Pancreas (tissue), 10 donors: ENCODE measurements at places on chromosomes 5 and 9.

- no peaks in the 10 kb centered on the region for H3K36me3 ChIP-seq
- DNase-seq: no peak
- no peak overlapping the region for H3K27ac ChIP-seq
- H3K4me3 ChIP-seq: no peak overlapping the region
- H3K27me3 ChIP-seq: no peaks in the 10 kb centered on the region
Measured at GRCh38 chr9:4225291-4226028, 74.4 kb downstream of the GLIS3 start.

DNA sequence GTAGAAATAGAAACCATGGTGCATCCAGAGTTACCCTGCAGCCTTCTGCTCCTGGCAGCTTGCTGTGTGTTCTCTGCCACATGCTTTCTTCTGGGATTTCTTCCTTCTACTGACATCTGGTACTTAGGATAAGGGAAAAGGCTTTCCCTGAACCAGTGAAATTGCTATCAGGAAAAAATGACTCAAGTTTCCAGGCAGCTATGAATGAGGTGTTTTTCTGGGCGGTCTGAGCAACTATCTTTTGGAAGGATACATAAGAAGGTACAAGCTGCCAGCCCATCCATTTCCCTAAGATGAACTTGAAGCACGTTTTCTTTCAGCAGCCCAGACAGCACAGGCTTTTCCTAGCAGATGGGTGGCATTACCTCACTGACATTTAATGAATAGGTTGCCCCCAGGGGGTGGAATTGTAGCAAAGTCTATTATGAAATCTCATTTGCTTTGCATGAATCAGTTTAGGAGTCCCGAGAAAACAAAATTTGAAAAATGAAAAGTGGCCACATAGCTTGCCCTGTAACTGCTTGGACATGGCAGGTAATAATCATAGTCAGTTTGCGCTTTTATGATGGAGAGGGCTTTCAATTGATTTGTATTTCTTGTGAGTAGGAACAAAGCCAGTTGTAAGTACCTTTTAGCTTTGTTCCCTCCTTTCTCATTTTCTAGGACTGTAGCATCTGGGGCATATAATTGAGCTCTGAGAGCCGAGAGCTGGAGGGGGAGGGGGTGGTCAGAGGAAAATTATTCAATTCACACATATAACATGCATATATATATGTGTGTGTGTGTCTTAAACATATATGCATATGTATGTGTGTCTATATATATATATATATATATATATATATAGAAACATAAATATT is 108.5 kb downstream of the C9orf152 start:
- H3K27me3 ChIP-seq: no peaks in the 10 kb centered on the region
- H3K4me1 ChIP-seq: no peaks in the 10 kb centered on the region
- no peak overlapping the region for H3K27ac ChIP-seq
- no peak for DNase-seq
- H3K36me3 ChIP-seq: no peaks in the 10 kb centered on the region
- H3K4me3 ChIP-seq: no peak overlapping the region

GRCh38 chr9:132849185-132849706 is 28.8 kb downstream of the AK8 start:
- no peak overlapping the region for H3K27ac ChIP-seq
- H3K27me3 ChIP-seq: no peaks in the 10 kb centered on the region

GRCh38 chr9:119157196-119157595 is 212.0 kb downstream of the BRINP1 start:
- H3K4me3 ChIP-seq: no peak overlapping the region
- no peak for DNase-seq
- H3K27me3 ChIP-seq: no peaks in the 10 kb centered on the region
- H3K27ac ChIP-seq: no peak overlapping the region
- no peaks in the 10 kb centered on the region for H3K36me3 ChIP-seq

GRCh38 chr5:144468571-144468970 is 297.9 kb downstream of the KCTD16 start:
- no peaks in the 10 kb centered on the region for H3K36me3 ChIP-seq
- no peak overlapping the region for H3K4me3 ChIP-seq
- H3K27me3 ChIP-seq: no peaks in the 10 kb centered on the region
- H3K4me1 ChIP-seq: no peaks in the 10 kb centered on the region

DNA sequence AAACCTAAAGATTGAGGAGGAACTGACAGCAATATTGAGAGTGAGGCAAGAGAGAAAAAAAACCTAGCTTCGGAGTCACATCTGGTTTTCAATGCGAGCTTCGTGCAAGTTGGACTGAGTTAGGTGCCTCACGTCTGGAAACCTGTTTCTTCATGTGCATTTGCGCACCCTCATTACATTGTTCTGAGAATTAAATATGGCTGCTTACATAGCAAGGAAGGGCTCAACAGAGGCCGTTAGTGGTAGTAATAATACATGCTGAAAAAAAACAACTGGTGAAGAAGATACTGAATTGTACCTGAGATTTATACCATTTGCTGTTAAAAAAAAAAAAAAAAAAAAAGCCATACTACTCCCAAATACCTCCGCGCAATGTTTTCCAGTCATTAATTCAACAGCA is 18.6 kb downstream of the DNAJA1 start:
- DNase-seq: no peak
- H3K36me3 ChIP-seq: peaks cover 2% of the 10 kb centered on the region
- peak overlapping the region; percentile 51 for H3K4me3 ChIP-seq
- peaks cover 18% of the 10 kb centered on the region for H3K4me1 ChIP-seq

GRCh38 chr5:167488371-167488770 is 803.1 kb upstream of the WWC1 start:
- H3K27ac ChIP-seq: no peak overlapping the region
- no peak overlapping the region for H3K4me3 ChIP-seq
- H3K27me3 ChIP-seq: no peaks in the 10 kb centered on the region
- H3K36me3 ChIP-seq: no peaks in the 10 kb centered on the region
- DNase-seq: no peak

GRCh38 chr9:130629443-130630070 is 34.8 kb upstream of the PRDM12 start:
- H3K27ac ChIP-seq: no peak overlapping the region
- no peaks in the 10 kb centered on the region for H3K4me1 ChIP-seq
- peaks cover 45% of the 10 kb centered on the region for H3K36me3 ChIP-seq
- no peaks in the 10 kb centered on the region for H3K27me3 ChIP-seq

DNA sequence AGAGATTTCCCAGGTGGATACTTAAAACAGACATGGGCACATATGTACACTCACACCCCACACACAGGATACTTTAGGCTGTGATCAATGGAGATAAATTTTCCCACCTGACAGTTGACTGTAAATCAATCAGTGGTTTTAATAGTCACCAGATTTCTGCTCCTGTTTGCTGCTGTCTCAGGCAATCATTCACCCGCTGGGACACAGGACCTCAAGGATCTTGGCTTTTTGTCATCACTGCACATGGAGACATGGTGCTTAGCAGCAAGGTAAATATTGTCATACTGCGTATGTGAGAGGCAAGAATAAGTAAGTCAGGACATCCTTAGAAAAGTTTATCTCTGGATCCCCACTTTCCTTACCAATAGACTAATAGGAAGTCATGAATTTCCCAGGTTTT is 60.8 kb upstream of the KLF9 start:
- no peaks in the 10 kb centered on the region for H3K27me3 ChIP-seq
- no peak for DNase-seq

DNA sequence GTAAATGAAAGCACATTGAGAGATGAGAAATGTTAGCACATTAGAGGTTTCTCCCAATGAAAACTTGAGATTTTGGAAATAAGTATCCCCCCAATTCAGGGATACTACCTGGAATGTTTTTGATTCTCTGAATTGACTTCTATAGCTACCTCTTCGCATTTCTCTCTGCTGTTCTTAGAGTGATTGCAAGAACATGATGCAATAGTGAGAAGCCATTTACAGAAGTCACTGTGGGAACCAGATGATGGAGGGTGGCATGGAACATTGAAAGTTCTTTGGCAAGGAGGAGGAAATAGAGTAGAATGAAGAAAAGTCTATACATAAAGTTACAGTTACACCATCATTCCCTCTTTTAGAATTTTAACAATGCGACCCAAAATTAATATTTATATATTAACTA is 9.2 kb downstream of the NPR3 start:
- peaks cover 5% of the 10 kb centered on the region for H3K27me3 ChIP-seq
- H3K27ac ChIP-seq: no peak overlapping the region
- no peaks in the 10 kb centered on the region for H3K36me3 ChIP-seq
- DNase-seq: no peak
- no peaks in the 10 kb centered on the region for H3K4me1 ChIP-seq

DNA sequence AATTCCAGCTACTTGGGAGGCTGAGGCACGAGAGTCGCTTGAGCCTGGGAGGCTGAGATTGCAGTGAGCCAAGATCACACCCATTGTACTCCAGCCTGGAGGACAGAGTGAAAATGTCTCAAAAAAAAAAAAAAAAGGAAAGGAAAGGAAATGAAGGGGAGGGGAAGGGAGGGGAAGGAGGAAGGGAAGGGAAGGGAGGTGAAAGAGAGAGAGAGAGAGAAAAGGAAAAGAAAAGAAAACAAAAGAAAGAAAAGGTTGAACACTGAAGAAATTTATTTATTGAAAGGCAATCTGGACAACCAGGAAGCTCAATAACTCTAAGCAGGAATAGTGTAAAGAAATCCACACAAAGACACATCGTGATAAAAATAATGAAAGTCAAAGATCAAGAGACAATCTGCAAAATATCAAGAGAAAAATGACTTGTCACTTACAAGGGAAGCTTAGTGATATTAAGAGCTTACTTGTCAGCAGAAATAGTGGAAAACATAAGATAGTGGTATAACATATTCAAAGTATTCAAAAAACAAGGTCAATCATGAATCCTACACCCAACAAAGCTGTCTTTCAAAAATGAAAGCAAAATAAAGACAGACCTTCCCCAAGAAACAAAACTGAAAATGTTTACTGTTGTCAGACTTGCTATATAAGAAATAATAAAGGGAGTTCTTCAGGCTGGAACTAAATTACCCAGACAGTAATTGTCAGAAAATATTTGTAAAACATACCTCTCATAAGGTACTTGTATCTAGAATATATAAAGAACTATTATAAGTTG is 10.9 kb upstream of the RIMOC1 start:
- no peaks in the 10 kb centered on the region for H3K27me3 ChIP-seq
- no peaks in the 10 kb centered on the region for H3K36me3 ChIP-seq
- no peak overlapping the region for H3K27ac ChIP-seq
- no peak for DNase-seq
- H3K4me3 ChIP-seq: no peak overlapping the region
- no peaks in the 10 kb centered on the region for H3K4me1 ChIP-seq

DNA sequence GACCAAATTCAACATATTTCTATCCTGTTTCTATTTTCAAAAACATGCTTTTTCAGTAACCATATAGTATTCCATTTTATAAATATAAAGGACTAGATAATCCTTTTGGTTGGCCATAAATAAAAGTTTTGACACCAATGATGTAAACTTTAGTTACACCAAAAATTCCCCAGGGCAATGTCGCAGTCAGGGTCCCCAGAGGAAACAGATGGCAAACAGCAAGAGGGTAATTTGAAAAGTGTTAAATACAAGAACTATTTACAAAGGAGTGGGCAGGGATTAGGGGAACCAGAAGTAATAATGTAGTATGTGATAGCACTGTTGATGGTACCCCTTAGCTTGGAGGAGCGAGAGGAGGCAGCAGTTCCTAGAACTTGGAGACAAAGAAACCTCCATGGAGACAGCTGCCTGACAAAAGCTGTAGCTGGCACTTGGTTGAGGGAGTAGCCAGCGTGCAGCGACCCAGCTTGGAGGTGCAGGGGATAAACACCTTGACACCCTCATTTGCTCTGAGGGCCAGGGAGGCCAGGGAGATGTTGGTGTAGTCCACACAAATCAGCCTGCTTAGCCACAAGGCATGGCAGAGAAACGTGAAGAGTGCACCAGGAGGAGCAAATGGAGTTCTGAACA is 18.3 kb upstream of the MSANTD3 start:
- H3K27ac ChIP-seq: no peak overlapping the region
- H3K4me3 ChIP-seq: no peak overlapping the region
- no peak for DNase-seq
- no peaks in the 10 kb centered on the region for H3K27me3 ChIP-seq
- H3K36me3 ChIP-seq: no peaks in the 10 kb centered on the region

DNA sequence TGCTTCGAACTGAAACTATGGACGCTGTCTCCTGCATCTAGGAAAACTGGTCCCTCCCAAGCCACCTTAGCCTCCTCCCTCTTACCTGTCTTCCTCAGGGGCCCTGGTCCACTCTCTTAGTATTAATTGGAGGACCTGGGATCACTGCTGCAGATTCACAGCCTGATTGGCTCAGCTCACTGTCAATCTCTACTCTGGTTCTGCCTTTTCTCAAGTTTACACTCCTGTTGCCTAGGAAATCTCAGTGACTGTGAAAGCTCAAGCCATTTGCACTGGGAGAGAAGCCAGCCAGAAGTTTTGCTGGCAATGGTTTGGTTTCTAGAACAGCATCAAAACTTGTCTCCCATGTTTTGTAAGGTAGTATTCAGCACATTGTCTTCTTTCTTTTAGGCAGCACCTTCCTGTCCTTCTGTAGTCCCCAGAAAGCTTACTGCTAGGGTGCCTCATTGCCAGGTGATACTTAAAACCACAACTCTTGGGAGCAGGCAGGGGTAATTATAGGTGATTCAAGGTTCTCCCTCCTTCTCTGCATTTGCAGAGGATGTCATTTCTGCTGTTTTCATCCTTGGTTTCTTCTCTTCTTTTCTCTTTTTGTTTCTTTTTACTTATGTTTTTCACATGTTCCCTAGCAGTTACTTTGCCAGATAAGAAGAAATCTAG is at the start of gene CAPSL:
Gene CAPSL (minus strand): TSS at position 55 of the 660 bp plus-strand sequence. CDS start 17,502 bp downstream, outside the sequence.
- no peaks in the 10 kb centered on the region for H3K36me3 ChIP-seq
- DNase-seq: peak; percentile 90
- H3K4me3 ChIP-seq: peak within 1 kb of the TSS; percentile 6
- no peaks in the 10 kb centered on the region for H3K4me1 ChIP-seq

DNA sequence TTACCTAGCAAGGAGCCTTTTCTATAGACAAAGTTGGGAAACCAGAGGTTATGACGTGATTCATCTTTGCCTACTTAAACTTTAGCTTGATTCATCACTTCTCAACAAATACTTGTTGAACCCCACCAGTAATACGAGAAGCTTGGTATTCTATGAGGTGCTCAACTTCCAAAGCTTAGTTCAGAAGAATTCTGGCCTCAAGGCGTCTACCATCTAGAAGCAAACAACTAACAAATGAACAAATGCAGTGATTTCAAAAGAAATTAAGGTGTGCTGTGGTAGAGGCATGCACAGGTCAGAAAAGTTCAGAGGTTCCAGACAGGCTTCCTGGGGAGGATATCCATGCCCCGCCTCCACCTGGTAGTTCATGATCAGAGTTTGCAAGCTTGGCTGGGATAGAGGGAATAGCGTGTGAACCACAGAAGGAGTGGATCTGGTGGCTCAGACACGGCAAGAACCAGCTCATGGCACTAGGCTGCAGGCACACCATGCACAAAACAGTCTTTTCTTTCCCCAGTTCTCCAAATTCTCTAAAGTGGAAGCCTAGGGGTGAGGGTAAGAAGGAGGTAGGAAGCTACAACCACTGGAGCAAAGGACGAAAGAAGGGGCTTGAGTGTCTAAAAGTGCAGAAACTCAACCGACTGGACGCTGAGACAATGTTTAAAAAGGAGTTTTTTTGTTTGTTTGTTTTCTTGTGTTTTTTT is 473.0 kb downstream of the RAB3C start:
- H3K4me3 ChIP-seq: no peak overlapping the region
- no peak overlapping the region for H3K27ac ChIP-seq
- H3K36me3 ChIP-seq: no peaks in the 10 kb centered on the region
- no peaks in the 10 kb centered on the region for H3K4me1 ChIP-seq

- no peaks in the 10 kb centered on the region for H3K4me1 ChIP-seq
- H3K4me3 ChIP-seq: no peak overlapping the region
- DNase-seq: no peak
- H3K27me3 ChIP-seq: no peaks in the 10 kb centered on the region
Measured at GRCh38 chr9:9305600-9305999, 1307.2 kb downstream of the PTPRD start.

- no peak for DNase-seq
- no peaks in the 10 kb centered on the region for H3K27me3 ChIP-seq
- H3K36me3 ChIP-seq: no peaks in the 10 kb centered on the region
- H3K4me1 ChIP-seq: no peaks in the 10 kb centered on the region
Measured at GRCh38 chr9:81729135-81729534, 39.8 kb upstream of the TLE1 start.
